ENCODE measurements at places on chromosomes 2 and 18.

DNA sequence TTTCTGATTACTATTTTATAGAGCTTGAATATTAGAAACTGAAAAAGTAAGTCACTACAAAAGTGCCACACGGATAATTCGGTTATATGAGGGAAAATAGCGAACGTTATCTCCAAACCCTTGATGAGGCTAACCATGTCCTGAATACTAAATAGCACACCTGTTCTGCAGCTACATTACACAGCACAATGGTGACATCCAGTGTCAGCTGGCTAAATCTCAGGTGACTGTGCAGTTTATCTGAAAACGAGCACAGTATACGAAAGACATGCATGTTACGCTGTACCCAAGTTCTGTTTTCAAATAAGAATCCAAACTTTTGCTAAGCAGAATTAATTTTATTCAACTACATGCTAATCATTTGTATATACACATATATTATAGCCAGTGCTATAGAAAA, 9.0 kb downstream of the CCDC68 start:
- DNase-seq, result no peak

DNA sequence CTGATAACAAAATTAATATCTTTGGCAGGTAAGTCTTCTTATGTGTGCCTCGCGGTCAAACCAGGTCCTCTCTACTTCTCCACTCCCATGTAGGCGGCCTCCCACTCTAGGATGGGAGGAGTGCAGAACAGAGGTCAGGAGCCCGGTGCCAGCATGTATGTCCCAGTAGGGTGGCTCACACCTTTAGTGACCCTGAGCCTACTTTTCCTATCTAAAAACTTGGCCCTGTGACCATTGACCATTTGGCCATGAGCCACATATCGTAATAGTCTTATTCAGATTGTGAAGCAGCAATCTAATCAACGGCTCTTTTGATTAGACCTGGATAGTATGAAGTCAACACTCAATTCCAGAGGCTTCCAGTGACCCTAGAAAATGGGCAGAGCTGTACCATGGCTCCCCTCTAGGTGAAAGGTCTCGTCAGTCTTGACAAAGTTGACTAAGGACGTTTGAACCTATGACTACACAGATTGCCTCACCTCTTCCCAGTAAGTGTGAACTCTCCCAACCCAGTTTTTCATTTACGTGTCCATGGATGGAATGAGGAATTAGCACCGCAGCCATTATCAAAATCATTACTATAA, 17.1 kb upstream of the FABP1 start:
- no peak for DNase-seq

- DNase-seq, result no peak
Measured at GRCh38 chr18:63109802-63110201, 209.8 kb downstream of the BCL2 start.

- peak; percentile 69 for DNase-seq
Measured at GRCh38 chr18:2459886-2460285, 111.4 kb downstream of the METTL4 start.

- peak; percentile 11 for DNase-seq
Measured at GRCh38 chr2:172953970-172954852, 121.4 kb upstream of the MAP3K20 start.

- DNase-seq, result no peak
Measured at GRCh38 chr18:48033790-48034650, 103.6 kb upstream of the SMAD2 start.

Measured in M059J (cell line).